ENCODE measurements at places on chromosomes 13 and 19.

DNA sequence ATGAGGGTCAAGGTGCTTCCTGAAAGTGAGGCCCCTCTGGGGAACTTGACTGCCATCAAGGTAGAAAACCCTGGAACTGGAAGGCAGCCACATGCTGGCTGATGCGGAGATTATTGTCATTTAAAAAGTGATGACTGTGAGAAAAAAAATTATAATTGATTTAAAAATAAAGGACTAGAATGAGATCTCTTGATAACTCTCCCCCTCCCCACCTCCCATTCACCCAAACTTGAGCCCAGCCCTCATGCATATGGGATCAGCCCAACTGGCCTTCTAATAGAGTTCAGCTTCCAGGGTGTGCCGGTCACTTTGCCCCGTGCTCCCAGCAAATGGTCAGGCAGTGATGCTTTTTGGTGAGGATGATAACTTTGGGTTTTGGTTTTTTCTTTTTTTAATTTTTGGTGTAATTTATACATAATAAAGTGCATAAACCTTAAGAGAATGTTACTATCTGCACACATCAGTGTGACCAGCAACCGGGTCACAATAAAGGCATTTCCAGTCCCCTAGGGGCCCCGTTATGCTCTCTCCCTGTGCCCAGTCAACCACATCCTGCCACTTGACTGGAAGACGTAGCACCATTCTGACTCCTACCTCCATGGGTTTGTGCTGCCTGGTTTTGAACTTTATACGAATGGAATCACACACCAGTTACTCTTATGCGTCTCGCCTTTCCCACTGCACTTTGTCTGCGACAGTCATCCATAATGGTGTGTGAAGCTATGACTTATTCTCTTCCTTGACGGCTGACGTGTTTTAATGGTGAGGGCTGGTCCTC lies 187.9 kb downstream of the USP12 start:
- no peak for DNase-seq

- no peak for DNase-seq
Observed at GRCh38 chr13:98307463-98308085, 130.5 kb upstream of the RNF113B start.

- DNase-seq, result no peak
Observed at GRCh38 chr19:3186891-3187661, 1.3 kb downstream of the NCLN start.

- DNase-seq, result no peak
Observed at GRCh38 chr13:75308222-75308621, 173.7 kb downstream of the TBC1D4 start.

DNA sequence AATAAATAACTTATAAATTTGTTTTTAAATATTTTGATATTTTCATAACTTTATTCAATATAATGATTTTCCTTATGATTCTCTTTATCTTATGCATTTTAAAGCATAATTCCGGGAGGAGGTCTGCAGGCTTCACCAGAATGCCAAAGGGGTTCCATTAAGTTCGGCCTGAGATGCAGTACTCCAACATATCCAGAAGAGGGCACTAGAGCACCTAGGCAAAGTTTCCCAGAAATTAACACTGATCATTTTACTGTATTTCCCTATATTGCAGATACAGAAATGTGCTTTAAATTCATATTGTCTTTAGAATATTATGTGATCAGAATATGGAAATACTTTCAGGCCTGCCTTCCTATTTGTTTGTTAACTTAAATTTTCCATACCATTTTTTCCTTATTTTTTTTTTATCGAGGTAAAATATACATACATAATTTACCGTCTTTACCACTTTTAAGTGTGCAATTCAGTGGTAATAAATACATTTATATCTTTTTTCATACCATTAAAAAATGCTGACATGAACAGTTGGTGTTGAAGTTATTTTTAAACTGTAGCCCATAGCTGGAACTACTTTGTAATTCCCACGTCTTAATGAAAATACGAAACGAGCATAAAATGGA lies 58.9 kb upstream of the TM9SF2 start:
- DNase-seq, result peak; percentile 54

DNA sequence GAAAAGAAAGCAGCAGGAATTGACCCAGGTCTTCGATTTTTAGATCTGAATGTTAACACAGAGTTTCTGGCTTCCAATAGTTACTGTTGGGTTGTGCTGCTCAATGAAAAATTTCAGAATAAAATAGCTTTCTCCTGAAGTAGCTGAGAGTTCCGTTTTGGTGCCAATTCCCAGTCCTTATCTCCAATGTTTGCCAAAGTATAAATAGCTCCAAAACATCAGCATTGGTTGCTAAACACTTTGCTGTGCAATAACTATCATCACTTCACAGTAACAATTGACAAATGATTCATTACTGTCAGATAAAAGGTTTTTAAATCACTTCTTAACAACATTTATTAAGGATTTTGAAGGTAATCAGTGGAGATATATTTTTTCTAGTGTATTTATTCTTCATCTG lies 446.0 kb downstream of the PCDH20 start:
- DNase-seq, result no peak

DNA sequence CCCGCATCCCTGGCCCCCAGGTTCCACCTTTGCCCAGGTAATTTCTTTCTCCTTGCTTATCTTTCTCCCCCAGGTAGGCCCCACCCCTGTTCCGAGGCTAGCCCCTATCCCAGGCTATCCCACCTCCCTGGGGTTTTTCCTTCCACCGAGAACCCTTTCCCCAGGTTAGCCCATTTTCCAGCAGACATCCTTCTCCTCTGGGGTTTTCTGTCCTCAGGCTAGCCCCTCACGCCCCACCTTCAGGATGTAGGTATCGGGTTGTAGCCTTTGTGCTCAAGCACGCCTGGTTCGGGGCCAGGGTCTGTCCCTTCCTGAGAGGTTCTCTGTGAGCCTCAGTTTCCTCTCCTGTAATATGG lies 837 bp downstream of the FSD1 start:
- no peak for DNase-seq

DNA sequence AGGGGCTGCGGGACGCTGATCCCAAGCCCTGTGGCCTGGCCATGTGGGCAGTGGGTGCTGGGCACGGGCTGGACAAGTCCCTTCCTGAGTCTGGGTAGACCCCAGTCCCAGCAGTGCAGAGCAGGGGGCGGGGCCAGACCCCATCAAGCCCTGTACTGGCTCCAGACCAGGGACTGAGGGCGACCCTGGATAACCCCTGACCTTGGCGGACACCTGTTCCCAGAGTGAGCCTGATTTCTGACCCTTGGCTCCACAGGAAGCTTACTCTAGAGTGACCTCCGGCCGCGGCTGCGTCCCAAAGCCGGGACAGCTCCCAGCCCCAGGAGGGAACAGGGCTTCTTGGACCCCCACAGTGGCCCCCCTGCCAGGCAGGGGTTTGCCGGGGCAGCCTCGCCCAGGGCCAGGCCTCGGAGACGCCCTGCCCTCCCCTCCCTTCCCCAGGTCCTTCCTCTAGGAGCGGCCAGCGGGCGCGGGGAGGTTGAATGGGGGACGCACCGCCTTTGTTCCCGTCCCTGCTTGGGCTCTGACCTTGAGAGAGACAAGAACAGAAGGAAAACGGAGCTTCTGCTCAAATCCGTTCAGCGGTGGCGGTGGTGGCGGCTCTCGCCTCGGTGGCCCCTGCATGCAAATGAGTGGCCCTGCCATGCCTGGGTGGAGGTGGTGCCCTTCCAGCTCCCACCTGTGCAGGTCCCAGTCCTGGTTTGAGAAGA lies 2.3 kb upstream of the EFNA2 start:
- DNase-seq, result no peak

- peak; percentile 93 for DNase-seq
Observed at GRCh38 chr19:54937926-54938325, 9.4 kb downstream of the NLRP7 start.

DNA sequence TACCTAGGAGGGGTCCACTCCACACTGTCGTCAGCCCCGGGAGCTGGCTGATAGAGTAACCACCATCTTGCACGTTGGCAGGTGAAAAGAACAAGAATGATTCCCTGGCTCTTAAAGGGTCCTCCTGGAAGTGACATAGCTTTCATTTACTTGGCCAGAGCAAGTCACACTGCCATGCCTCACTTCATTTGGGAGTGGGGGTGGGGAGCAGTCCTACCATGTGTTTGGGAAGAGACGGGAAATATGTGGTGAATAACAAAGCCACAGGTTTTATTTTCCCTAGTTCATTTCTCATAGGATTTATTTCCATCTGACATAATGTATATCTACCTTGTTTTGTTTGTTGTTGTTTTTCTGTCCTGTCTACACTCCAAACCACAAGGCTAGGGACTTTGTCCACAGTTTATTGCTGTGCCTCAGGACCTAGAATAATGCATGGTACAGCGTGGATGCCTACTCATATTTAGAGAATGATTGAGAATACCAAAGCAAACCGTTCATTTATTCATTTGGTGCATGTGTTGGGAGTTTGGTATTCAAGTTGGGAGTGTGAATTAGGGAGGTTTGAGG lies 26.8 kb downstream of the UBAC2 start:
- DNase-seq, result no peak

DNA sequence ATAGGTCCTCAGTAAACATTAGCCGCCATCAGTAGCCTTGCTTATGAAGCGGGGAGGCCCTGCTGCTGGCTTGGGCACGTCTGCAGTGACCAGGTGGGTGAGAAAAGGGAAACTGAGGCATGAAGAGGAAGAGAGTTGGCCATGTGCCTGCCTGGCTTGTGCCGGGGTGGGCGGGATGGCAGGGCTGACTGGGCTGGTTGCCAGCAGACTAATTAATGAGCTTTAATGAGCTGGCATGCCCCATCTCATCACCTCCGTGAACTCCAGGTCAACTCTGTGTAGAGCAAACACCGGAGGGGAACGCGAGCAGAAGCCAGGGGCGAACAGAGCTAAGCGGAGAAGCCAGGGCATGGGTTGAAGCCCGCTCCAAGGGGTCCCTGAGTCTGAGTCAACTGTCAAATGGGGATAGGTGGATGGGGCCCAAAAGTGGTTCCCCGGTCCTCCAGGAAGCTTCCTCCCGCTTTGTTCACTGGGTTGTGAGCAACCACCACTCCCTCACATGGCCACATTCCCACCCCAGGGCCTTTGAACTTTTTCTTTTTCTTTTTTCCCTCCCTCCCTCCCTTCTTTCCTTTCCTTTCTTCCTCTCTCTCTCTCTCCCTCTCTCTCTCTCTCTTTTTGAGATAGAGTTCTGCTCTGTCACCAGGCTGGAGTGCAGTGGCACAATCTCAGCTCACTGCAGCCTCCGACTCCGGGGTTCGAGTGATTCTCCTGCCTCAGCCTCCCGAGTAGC lies 8.7 kb downstream of the NR2F6 start:
- peak; percentile 57 for DNase-seq
